ENCODE measurements at places on chromosomes 3 and 15.

DNA sequence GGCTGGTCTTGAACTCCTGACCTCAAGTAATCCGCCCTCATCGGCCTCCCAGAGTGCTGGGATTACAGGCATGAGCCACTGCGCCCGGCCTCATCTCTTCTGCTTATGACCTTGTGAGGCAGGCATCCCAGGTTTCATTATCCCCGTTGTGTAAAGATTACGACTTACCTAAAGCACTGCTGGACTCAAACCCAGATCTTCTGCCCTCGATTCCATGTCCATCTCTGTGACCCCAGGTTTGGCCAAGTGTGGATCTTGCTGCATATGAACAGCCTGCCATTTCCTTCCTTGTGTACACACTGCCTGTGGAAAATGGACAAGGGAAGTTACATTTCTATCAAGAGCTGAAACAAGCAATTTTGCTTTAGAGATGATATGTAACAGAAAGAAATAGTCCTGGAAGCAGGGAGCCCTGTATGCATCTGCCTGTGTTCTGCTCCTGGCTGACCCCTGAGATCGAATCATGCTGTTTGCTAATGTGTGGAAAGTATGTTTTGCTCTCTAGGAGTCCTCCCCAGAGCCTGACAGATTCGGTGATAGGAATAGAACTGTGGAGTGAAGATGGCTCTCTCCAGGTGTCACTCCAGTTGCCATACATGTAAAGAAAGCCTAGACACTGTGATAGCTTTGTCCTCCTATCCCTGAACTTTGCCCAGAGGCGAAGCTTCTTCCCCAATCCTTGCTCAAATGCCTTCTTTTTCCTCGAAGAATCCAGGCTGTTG is 11.8 kb upstream of the LIPC start:
- no peak for DNase-seq

DNA sequence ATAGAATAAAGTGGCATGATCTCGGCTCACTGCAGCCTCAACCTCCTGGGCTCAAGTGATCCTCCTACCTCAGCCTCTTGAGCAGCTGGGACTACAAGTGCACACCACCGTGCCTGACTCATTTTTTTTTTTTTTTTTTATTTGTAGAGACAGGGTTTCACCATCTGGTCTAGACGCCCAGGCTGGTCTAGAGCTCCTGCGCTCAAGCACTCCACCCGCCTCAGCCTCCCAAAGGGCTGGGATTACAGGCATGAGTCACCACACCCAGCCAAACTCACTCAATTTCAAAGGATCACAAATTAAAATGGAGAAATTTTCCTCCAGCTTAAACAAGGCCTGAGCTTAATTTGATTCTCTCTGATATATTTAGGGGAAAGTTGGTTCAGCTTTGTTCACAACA is 27.3 kb upstream of the NMB start:
- no peak for DNase-seq

DNA sequence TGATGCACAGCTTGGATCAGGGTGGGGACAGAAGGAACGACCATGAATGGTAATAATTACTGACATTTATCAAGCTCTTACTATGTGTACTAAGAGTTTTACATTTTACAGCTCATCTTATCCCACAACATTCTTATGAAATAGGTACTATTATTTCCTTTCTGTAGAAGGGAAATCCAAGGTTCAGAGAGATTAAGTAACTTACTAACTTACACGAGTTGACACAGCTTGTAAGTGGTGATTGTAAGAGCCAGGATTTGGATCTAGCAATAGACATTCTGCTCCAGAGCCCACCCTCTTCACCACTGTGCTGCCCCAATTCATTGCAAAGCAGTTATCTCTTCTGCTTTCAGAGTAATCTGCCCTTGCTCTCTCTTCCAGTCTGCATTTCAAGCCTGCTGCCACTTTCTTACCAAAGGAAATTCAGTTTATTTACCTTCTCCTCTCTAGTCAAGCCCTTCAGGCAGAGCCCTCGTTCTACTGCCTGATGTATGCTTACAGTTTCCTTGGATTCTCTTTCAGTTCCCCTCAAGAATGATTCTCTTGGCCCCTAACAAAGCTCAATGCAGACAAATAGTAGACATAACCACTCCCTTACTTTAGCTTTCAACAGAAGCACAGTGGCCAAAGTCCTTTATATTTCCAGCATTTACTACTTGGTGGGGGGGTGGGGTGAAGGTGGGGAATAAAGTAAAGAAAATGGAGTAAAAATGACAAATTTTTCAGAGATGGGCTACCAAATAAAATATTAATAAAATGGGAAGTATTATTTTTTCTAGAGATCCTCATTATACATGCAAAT is 65.8 kb downstream of the ATP8B4 start:
- DNase-seq: no peak

DNA sequence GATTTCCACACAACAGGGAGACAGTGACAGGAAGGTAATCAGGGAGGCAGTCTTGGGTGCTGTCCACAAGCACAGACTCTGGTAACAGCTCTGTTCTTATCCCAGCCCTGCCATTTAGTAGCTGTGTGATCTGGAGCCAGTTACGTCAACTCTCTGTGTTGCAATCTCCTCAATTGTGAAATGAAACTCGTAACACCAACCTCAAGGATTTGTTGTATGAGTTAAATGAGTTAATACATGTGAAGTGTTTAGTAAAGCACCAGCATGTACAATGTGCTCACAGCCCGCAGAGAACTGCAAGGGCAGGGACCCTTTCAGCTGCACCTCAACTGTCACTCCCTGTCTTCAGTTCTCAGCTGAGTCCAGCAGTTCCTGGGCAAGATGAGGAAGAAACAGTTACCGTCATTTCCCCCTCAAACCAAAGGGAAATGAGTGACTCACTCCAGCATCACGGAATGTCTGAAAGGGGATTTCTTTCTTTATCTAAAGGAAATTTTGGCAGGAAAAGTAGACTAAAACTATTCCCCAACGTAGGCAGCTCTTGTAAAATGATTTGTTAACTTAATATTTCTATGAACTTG is 39.9 kb upstream of the MB21D2 start:
- no peak for DNase-seq

DNA sequence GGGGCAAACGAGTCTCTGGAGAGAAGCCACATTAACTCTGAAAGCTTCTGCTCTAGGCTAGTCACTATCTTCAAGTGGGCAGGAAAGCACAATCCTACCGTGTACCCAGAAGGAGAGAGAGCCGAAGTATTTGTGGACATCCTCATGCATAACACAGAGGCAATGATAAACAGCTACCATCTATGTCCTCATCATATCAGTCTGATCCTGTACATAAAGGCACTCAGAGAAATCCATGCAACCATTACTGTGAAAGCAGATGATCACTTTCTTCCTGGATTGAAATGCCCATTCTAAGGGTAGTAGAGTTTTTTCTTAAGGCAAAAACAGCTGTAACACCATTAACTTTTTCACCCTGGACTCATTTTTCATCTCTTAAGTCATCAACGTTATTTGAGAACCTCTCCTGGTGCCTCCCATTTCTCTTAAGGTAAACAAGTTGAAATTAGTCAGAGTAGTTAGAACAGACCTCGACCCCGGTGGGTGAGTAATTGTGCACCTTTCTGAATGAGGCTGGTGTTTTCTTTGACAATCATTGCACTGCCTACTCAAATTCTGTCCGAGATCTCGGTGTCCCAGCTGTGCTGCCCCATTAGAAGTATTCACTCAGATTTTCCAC is 327.4 kb downstream of the SHQ1 start:
- DNase-seq: no peak

GRCh38 chr3:88574146-88574545 is 424.4 kb downstream of the C3orf38 start:
- DNase-seq: no peak

DNA sequence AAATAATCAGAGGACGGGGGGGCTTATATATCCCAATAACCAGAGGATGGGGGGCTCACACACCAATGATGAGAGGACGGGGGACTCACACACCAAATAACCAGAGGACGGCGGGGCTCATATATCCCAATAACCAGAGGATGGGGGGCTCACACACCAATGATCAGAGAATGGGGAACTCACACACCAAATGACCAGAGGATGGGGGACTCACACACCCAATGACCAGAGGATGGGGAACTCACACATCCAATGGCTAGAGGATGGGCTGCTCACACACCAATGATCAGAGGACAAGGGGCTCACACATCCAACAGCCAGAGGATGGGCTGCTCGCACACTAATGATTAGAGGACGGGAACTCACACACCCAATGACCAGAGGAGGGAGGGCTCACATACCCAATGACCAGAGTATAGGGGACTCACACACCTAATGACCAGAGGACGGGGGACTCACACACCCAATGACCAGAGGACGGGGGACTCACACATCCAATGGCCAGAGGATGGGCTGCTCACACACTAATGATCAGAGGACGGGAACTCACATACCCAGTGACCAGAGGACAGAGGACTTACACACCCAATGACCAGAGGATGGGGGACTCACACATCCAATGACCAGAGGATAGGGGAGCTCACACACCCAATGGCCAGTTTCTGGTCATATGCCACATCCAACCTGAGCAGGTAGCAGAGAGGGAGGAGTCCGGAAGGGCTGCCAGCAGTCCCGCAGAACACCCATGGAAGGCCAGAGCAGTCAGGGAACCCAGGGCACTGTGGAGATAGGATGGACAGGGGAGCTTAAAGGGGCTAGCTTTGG is 10.6 kb downstream of the RAB6B start:
- DNase-seq: no peak

DNA sequence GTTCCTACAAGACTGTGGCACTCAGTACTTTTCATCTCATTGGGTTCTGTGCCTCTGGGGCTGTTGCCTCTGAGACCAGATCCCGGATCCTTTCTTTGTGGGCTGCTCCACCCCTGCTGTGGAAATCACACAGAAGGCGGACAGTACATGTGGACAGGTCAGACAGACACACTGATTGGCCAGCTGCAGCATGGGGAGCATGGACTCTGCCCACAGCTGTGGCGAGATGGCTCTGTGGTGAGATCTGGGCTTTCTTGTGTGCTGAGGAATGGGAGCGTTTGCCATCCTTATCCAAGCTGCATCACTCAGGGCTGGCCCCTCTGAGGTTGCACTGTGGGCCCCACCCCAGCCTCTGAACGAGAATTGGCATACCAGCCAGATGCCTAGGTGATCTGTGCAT is 147.0 kb downstream of the APBA2 start:
- no peak for DNase-seq

- no peak for DNase-seq
These were observed 43.7 kb downstream of the MAGI1 start for GRCh38 chr3:65995030-65995429.

GRCh38 chr3:179788996-179789395 is 136.2 kb downstream of the USP13 start:
- no peak for DNase-seq

- no peak for DNase-seq
These were observed 560.0 kb upstream of the KCNMB2 start for GRCh38 chr3:177976241-177976640.

DNA sequence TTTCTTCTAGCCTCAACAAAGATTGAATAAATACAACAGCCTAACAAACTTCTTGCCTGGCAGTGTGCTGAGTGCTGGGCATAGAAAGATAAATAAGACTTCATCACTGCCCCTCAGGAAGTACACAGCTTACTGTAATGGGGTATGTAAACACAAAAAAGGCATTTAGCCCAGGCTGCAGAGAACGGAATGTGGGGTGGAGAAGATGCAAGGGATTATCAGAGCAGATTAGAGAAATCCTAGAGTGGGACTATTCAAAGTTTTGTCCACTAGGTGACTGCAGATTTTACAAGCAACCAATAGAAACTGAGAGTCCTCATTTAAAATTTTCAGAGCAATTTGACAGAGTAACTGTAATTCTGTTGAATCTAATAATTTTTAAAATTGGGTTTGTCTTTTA is 35.4 kb upstream of the TSC22D2 start:
- DNase-seq: no peak

- no peak for DNase-seq
These were observed 18.2 kb downstream of the SSR3 start for GRCh38 chr3:156536524-156537316.

GRCh38 chr15:91981821-91982800 is 128.6 kb downstream of the SLCO3A1 start:
- no peak for DNase-seq

- no peak for DNase-seq
These were observed 23.5 kb downstream of the DPH3 start for GRCh38 chr3:16241225-16241624.

DNA sequence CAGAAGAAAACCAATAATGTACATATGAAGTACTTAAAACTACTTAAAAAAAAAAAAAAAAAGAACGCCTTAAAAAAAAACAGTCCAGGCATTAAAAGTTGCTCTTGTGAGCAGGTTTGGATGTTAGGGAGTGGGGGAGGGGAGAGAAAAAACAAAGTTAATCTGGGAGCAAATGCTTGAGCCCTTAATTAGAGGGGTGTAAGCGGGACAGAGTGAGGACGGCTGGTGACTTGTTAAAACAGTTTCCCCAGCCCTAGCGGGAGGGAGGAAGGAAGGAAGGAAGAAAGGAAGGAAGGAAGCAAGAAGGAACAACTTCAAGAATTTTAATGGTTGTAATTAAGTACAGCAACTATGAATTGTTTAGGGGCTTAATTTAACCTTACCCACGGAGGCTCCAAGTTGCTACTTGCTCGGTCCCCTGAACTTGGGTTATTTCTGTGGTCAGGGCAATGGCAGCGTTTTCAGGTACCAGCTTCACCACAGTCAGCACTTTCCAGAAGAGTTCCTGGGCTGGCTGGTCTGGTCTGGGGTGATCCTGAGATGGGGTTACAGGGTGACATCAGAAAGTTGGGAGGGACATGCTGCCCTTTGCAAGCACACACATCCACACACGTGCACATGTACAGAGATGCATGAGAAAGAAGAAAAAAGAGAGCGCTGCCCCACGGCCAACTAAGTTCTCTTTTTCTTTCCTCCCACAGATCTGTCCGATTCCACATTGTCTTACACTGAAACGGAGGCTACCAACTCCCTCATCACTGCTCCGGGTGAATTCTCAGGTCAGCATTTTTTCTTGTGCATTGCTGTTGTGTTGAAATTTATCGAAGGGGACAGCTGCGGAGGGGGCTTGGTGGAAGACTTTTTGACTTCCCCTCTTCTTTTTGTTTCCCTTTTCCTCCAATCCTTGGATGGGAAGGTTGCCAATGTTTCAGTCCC is 14.0 kb downstream of the SMAD6 start:
- DNase-seq: no peak

DNA sequence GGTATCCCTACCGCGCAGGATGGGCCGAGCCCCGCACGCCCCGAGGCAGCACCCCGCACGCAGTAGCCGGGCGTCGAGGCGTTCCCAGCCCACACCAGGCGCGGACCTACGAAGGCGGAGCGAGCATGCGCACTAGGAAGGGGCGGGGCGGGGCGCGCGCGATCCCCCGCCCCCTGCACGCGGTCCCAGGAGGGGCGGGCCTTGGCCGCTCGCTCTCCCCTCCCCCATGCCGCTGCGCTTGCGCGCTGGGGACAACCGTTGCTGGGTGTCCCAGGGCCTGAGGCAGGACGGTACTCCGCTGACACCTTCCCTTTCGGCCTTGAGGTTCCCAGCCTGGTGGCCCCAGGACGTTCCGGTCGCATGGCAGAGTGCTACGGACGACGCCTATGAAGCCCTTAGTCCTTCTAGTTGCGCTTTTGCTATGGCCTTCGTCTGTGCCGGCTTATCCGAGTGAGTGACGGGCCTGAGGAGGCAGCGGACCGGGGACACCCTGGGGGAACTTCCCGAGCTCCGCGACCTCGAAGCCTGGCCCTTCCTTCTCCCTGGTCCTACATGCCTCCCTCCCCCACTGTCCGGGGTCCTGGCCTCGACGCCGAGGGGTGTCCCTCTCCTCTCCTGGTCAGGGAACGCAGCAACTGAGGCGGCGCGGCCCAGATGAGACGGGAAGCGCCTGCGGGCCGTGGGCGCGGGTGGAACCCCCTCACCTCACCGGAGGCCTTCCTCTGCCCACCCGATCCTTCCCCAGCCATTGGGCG is at the start of gene SPESP1:
Gene SPESP1 (plus strand): TSS at position 258 of the 755 bp plus-strand sequence. CDS start 129 bp downstream, at position 387.
- peak; percentile 26 for DNase-seq
